Stomach (tissue), 19 donors: ENCODE measurements at places on chromosomes 7 and 10. TPM values are rescaled to one million over a fixed set of nuclear protein-coding genes. Genes with fewer than 3 reads are reported as not detected.

GRCh38 chr10:121493521-121493920 lies 104.7 kb downstream of the FGFR2 start:
- H3K27ac ChIP-seq, result no peak overlapping the region
- no peaks in the 10 kb centered on the region for H3K4me1 ChIP-seq
- no peak overlapping the region for H3K4me3 ChIP-seq
- H3K27me3 ChIP-seq, result no peaks in the 10 kb centered on the region

DNA sequence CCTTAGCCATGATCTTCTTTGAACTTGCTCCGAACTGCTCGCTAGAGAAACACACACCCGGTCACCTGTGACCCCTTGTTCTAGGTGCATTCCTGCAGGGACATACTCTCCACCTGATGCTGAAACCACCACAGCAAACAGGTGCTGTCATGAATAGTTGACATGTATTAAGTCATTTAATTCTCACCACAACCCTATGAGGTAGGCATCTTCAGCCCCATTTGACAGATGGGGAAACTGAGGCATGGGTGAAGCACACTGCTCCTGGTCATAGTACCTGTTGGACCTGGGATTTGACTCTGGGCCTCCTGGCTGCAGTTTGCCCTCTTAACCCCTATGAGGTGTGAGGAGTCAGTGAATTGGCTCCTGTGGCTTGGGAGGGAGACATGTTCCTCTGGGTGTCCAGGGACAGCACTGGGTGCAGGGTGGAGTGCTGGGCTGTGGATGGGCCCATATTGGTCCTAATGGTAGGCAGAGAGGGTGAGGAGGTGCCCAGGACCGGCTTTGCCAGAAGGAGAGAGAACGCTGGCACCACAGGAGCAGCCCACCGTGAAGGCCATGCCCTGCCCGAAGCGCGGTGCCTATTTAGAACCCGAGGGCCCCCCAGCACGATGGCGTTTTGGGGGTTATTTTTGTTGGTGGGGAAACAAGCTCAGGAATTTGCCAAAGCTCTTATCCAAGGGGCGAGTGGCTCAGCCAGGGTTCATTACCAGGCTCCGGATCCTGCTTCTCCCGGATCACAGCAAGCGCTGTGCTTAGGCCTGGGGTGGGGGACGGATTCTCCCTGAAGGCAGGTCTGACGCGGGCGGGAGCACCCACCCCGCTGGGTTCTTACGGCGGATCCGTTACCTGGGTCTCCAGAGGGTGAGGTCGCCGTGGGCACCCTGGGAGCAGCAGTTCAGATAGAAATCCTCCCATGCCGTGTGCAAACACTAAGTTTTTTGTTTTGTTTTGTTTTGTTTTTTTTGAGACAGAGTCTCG lies 52.3 kb downstream of the GLRX3 start:
- H3K4me3 ChIP-seq, result no peak overlapping the region
- H3K27me3 ChIP-seq, result peaks cover 32% of the 10 kb centered on the region
- H3K27ac ChIP-seq, result no peak overlapping the region
- H3K4me1 ChIP-seq, result no peaks in the 10 kb centered on the region

- DNase-seq, result no peak
- no peaks in the 10 kb centered on the region for H3K4me1 ChIP-seq
- no peaks in the 10 kb centered on the region for H3K27me3 ChIP-seq
- H3K27ac ChIP-seq, result no peak overlapping the region
These were observed 283.6 kb downstream of the EXOC4 start for GRCh38 chr7:133536450-133536849.

The MRPL32 gene
- 22.2 TPM for total RNA-seq

DNA sequence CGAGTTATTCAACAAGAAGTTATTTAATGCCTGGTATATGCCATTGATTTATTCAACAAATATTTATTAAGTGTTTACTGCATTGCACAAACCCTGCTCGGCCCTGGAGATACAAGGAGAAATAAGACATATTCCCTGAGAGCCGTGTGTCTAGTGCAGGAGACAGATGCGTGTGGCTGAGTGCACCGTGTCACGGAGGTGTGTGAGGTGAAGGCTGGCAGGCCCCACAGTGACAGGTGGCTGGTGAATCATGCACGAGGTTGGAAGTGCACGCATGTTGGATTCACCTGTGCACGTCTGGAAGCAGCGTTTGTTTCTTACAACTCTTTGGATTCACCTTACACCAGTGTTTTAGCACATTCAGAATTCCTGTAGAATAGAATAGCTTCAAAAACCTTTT lies 136.6 kb upstream of the SHH start:
- H3K4me3 ChIP-seq, result no peak overlapping the region
- peak; percentile 20 for DNase-seq
- H3K36me3 ChIP-seq, result no peaks in the 10 kb centered on the region
- H3K27ac ChIP-seq, result no peak overlapping the region
- peaks cover 21% of the 10 kb centered on the region for H3K4me1 ChIP-seq
- H3K27me3 ChIP-seq, result no peaks in the 10 kb centered on the region

- H3K4me3 ChIP-seq, result no peak overlapping the region
- H3K36me3 ChIP-seq, result no peaks in the 10 kb centered on the region
- H3K27me3 ChIP-seq, result no peaks in the 10 kb centered on the region
- peak overlapping the region; percentile 52 for H3K27ac ChIP-seq
- DNase-seq, result no peak
- peaks cover 10% of the 10 kb centered on the region for H3K4me1 ChIP-seq
These were observed 97.4 kb downstream of the CHN2 start for GRCh38 chr7:29291723-29292618.

- no peak overlapping the region for H3K27ac ChIP-seq
- no peaks in the 10 kb centered on the region for H3K4me1 ChIP-seq
- no peaks in the 10 kb centered on the region for H3K27me3 ChIP-seq
- H3K4me3 ChIP-seq, result no peak overlapping the region
- peak; percentile 23 for DNase-seq
These were observed 138.7 kb downstream of the ZNF365 start for GRCh38 chr10:62512732-62513475.

The ASB15 gene
- not detected for total RNA-seq

The TMEM72 gene
- 30.4 TPM for total RNA-seq

DNA sequence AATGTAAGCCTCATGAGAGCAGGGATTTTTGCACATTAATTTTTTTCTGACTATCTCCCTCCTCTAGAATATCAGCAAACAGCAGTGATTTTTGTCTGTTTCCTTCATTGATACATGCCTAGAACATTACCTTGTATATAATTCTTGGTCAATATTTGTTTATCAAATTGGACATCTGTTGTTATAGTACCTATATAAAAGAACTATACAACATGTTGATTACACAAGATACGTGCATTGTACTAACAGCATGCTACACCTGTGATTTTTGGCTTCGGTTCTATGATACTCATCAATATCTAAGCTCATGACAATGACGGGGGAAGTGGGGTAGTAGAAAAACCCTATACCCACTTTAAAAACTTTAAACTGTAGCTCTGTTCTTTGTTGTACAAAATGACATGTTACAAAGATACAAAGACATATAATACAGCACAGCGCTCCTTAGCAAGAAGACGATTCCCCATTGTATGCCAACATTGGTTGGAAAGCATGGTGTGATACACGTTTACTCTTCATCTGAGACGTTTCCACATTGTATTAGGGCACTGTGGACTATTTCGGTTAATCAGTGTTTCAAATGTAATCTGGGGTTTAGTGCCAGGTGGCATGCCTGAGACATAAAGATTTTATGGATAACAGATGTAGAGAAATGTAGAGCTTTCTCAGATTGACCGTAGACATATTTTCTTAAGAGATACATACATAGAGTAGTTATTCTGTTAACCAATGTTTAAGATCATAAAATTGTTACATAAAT lies 70.5 kb upstream of the FOXP2 start:
- no peaks in the 10 kb centered on the region for H3K36me3 ChIP-seq
- no peak overlapping the region for H3K27ac ChIP-seq
- no peaks in the 10 kb centered on the region for H3K4me1 ChIP-seq
- no peak for DNase-seq

The CALCR gene
- total RNA-seq, result not detected

The CAV1 gene
- total RNA-seq, result 719 TPM

The RELN gene
- total RNA-seq, result 0.89 TPM

The PDIA4 gene
- 176 TPM for total RNA-seq

The SDK1 gene
- 11.2 TPM for total RNA-seq

- DNase-seq, result no peak
- H3K4me3 ChIP-seq, result no peak overlapping the region
- H3K4me1 ChIP-seq, result peaks cover 55% of the 10 kb centered on the region
- H3K27me3 ChIP-seq, result no peaks in the 10 kb centered on the region
- no peaks in the 10 kb centered on the region for H3K36me3 ChIP-seq
- peak overlapping the region; percentile 82 for H3K27ac ChIP-seq
These were observed 34.5 kb upstream of the RHOBTB1 start for GRCh38 chr10:60978287-60979115.

DNA sequence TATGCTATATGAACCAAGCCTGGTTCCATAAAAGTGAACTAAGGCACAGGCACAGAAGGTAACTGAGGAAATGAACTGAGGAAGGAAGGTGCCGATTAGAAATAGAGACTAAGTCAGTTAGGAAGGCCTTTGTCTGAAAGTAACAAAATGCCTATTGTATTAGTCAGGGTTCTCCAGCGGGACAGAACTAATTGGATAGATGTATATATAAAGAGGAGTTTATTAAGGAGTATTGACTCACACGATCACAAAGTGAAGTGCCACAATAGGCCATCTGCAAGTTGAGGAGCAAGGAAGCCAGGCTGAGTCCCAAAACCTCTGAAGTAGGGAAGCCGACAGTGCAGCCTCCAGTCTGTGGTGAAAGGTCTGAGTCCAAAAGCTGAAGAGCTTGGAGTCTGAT lies 13.9 kb upstream of the PLXNA4 start:
- H3K36me3 ChIP-seq, result no peaks in the 10 kb centered on the region
- no peaks in the 10 kb centered on the region for H3K4me1 ChIP-seq
- H3K4me3 ChIP-seq, result no peak overlapping the region
- no peak overlapping the region for H3K27ac ChIP-seq

The AGR3 gene
- total RNA-seq, result 74.0 TPM

DNA sequence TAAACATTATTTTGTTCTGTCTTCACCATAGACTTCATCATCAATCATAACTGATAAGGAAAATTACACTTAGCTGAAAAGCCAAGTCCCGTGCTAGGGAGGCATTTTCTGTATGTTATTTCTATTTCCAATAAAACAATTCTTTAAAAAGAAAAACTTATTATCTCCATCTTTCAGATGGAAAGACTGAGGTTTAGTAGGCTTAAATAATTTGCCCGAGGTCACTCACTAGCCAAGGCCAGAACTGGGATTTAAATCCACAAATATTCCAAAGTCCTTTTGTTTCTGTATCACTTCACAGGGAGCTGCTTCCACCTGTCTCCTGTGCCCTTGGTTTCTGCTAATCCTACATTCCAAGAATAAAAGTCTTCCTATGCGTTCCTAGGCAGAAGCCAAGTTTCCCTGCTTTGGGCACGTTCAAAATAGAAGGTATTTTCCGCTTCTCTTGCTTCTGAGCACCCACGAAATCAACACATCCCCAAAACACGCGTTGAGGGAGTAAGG lies 732 bp downstream of the CPVL start:
- peak overlapping the region; percentile 41 for H3K27ac ChIP-seq
- peak overlapping the region; percentile 52 for H3K4me3 ChIP-seq
- peaks cover 16% of the 10 kb centered on the region for H3K4me1 ChIP-seq
- no peaks in the 10 kb centered on the region for H3K36me3 ChIP-seq
- no peaks in the 10 kb centered on the region for H3K27me3 ChIP-seq

DNA sequence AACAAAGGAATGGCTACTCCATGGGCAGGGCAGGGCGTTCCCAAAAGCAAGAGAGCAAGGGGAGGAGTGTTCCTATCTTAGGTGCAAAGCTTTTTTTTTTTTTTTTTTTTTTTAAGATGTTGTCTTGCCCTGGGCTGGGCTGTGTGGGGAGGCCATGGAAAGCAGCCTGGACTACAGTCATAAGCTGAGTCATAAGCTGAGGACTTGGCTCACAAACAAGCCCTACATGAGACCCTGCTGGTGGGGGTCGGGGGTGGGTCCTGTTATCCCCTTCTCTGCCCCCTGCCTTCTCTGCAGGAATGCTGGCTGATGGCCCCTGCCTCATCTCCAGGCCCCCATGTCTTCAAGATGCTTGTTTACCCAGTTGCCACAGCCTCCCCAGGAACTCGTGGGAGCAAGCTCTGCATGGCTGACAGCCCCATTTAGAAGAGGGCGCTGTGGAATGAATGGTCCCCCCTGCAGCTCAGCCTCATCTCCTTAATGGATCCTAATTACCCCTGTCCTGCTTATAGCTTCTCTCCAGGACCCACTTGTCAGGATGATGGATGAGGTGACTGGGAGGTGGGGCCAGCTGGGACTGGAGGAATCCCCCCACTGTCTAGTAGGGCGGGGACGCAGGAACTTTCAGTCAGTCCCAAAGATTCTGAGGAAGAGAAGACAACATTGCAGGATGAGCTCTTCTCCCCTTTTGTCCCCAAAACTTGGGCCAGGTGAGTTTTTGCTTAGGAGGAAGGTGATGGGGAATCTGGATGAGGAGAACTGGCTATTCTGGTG lies 340.8 kb upstream of the PODXL start:
- H3K36me3 ChIP-seq, result no peaks in the 10 kb centered on the region
- no peaks in the 10 kb centered on the region for H3K27me3 ChIP-seq
- no peaks in the 10 kb centered on the region for H3K4me1 ChIP-seq
- H3K4me3 ChIP-seq, result no peak overlapping the region

- H3K4me3 ChIP-seq, result no peak overlapping the region
- H3K4me1 ChIP-seq, result peaks cover 28% of the 10 kb centered on the region
- no peaks in the 10 kb centered on the region for H3K36me3 ChIP-seq
- H3K27ac ChIP-seq, result no peak overlapping the region
- DNase-seq, result no peak
These were observed 126.5 kb downstream of the ARID5B start for GRCh38 chr10:62027841-62028501.

The FFAR4 gene
- 1.7 TPM for total RNA-seq

The GDF2 gene
- not detected for total RNA-seq

DNA sequence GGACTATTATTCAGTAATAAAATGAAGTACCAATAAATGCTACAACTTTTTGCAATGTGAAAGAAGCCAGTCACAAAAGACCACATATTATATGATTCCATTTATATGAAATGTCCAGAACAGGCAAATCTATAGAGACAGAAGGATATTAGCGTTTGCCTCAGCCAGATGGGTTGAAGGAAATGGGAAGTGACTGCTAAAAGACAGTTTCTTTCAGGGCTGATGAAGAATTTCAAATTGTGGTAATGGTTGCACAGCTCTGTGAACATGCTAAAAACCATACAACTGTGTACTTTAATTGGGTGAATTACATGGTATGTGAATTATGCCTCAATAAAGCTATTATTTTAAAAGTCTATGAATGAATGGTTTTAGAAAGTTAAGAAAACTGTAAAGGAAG lies 23.9 kb upstream of the REEP3 start:
- H3K36me3 ChIP-seq, result no peaks in the 10 kb centered on the region
- no peak overlapping the region for H3K4me3 ChIP-seq
- no peak overlapping the region for H3K27ac ChIP-seq
- no peaks in the 10 kb centered on the region for H3K27me3 ChIP-seq
- no peak for DNase-seq

The CPN1 gene
- total RNA-seq, result not detected

- H3K4me1 ChIP-seq, result peaks cover 19% of the 10 kb centered on the region
- H3K27ac ChIP-seq, result no peak overlapping the region
- no peaks in the 10 kb centered on the region for H3K27me3 ChIP-seq
These were observed 3.4 kb upstream of the ADCK2 start for GRCh38 chr7:140669352-140669751.

The TMEM236 gene
- 9.6 TPM for total RNA-seq

- no peaks in the 10 kb centered on the region for H3K27me3 ChIP-seq
- H3K27ac ChIP-seq, result no peak overlapping the region
- no peak overlapping the region for H3K4me3 ChIP-seq
- no peaks in the 10 kb centered on the region for H3K4me1 ChIP-seq
- no peak for DNase-seq
These were observed 189.0 kb downstream of the NPSR1 start for GRCh38 chr7:34846976-34847375.

The LIPJ gene
- not detected for total RNA-seq
